D721Med (cell line): ENCODE measurements at places on chromosomes 6 and 20.

DNA sequence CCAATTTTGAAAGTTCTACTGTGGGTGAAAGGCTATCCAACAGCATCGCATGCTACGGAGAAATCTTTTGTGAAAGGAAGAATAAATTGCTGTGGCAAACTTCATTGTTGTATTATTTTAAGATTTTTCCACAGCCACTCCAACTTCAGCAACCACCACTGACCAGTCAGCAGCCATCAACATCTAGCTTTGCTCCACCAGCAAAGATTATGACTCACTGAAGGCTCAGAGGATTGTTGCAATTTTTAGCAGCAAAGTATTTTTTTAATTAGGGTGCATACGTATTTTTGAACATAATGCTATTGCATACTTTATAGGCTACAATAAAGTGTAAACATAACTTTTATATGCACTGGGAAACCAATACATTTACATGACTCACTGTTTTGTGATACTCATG is 493.5 kb downstream of the TFAP2A start:
- no peak for DNase-seq

DNA sequence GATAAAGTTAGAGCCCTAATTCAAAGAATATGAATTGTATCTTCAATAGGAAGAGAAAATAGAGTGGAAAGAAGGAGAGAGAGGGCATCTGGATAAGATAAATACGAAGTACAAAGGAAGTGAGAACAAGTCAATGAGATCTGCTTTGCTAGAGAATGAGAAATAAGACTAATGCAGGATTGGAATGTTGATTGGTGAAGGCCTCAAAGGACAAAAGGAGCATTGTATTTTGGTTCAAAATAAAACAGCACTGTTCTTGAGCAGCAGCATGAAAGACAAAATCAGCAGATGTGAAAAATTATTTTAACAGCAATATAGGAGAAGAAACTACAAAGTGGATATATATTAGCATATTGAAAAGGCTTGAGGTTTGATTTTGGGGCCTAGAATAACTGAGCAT is 5.1 kb upstream of the TMEM244 start:
- DNase-seq: no peak

- no peak for DNase-seq
Observed at GRCh38 chr6:135043846-135044245, 10.8 kb downstream of the HBS1L start.

DNA sequence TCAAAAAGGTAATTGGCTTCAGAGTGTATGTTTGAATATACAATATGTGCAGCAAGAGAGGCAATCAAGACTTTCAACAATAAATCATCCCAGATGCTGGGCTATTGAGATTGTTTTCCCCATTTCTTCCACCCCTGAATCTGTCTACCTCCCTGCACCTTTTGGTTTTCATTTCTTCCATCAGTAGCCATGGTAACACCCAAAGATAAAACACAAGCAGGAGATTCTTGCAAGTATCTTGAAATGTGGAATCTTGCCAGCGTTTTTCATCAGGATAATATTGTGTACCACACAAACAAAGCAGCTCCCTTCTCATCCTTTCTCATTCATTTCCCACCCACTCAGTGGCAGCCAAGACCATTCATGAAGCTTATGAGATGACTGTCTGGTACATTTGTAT is 73.0 kb upstream of the NRSN1 start:
- no peak for DNase-seq

- DNase-seq: no peak
Observed at GRCh38 chr6:90098001-90098531, 198.6 kb downstream of the BACH2 start.

GRCh38 chr6:76852776-76853175 is 610.5 kb downstream of the HTR1B start:
- no peak for DNase-seq

- no peak for DNase-seq
Observed at GRCh38 chr6:49607391-49607982, 29.2 kb downstream of the RHAG start.

DNA sequence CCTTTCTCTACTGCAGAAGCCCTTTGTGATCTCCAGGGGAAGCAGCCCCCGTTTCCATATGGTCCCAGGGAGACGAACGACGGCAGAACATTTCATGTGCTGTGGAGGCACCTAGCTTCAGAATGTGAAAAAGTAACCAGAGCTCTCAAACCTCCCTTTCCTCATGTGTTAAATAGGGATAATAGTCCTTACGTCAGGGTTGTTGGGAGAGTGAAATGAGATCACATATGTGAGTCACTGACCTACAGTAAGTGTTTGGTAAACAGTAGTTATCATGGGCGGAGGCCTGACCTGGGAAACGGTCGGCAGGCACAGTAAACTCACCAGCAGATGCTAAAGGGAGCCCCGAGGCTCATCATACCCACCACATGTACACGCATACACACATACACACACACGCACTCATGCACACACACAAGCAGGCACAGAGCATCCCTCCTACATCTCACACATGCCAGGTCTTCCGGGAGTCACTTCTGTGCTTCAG is 89.7 kb downstream of the LY86 start:
- DNase-seq: no peak

- no peak for DNase-seq
Observed at GRCh38 chr6:117555882-117556498, 46.3 kb downstream of the GOPC start.

GRCh38 chr20:11144114-11144950 is 470.5 kb upstream of the JAG1 start:
- no peak for DNase-seq

- DNase-seq: no peak
Observed at GRCh38 chr6:83226517-83226916, 33.4 kb downstream of the RWDD2A start.

DNA sequence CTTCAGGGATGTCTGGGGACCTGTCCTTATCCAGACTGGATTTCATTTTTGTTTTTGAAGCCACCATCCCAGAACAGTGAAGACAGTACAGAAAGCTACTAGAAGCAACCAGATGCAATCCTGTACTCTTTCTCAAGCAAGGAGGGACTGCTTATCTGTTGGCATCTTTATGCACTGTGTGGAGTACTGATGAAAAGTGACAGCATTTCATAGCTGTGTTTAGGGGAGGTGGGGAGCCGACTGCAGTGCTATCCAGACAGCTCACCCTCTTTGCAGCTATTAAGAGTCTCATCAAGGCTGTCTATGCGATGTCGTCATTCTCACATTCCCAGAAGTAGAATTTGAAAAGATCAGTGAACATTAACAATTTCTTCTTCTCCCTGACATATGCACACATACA is 5.5 kb downstream of the ZDHHC14 start:
- DNase-seq: no peak

- no peak for DNase-seq
Observed at GRCh38 chr6:138577151-138577915, 78.0 kb upstream of the NHSL1 start.

DNA sequence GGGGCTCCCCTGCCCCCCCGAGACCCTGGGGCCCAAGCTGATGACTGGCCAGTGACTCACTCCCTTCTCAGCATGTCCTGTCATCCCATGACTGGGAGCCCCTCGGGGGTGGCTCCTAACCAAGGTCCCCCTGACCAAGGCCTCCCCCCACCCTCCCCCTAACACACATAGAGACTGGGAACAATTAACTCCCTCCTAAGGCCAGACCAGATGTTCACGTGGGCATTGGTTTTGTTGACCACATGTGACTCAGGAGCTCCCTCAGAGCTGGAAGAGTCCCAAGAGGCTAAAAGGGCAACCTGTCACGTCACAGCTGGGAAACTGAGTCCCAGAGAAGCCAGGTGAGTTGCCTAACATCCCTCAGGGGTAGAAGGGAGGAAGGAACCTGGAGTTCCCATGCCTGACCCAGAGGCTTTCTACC is 10.6 kb upstream of the CCN5 start:
- no peak for DNase-seq

- DNase-seq: no peak
Observed at GRCh38 chr20:17681726-17682102, 328 bp downstream of the RRBP1 start.

DNA sequence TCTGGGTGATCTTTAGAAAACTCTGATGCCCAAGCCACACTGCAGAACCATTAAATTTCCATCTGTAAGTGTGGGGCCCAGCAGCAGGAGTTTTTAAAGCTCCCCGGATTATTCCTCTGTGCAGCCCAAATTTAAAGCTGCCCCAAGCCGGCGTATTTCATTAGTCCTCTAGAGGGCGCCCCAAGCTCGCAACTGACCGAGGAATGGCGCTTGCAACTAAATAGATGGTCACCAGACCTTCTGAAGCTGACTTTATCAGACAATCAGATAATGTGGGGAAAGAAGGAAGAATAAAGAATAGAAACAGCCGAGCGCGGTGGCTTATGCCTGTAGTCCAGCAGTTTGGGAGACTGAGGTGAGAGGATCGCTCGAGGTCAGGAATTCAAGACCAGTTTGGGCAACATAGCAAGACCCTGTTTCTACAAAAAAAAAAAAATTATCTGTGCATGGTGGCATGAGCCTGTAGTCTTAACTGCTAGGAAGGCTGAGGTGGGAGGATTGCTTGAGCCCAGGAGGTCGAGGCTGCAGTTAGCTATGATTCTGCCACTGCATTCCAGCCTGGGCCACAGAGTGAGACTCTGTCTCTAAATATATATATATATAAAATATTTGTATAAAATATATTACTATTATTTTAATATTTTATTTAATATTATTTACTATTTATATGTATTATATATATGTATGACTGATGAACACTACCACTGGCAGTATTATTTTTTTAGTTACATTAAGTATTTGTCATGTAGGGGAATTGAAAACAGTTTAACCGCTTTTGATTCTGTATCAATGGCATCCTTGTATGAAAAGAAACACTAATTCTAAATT is 56.0 kb downstream of the OTOR start:
- peak; percentile 15 for DNase-seq

GRCh38 chr6:166533205-166533824 is 53.2 kb downstream of the RAMACL start:
- DNase-seq: no peak

DNA sequence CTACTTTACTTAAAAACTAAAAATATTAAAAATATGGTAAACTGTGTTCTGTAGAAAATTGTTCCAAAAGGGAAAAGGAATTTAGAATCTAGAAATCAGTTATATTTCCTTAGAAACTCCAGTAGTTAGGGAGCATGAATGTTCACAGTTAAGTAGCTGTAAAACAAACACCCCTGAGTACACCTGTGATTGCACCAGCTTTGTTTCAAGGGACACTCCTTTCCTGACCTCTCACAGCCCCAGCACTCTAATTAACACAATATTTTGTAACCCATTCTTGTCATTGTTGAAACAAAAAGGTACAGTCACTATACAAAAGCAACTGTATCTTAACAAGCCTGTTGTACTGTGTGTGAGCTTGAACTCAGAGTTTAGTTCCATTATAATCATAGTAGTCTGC is 72.3 kb downstream of the NCOA7 start:
- no peak for DNase-seq

DNA sequence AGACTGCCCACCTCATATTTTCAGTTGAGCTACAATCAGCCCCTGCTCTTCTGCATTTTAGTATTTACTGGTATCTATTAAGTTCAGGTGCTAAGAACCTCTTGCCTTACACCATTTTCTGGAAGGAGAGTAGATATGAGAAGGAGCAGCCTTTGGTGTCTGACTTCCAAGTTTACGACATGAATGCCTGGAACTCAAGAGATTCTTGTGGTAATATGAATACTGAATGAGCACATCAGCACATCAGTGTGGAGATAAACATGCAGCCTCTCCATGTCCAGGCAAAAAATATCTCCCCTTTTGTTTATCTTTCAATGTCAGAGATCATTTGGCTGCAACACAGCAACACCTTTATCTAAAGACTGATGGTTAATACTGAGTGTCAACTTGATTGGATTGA is 65.8 kb upstream of the THEMIS start:
- no peak for DNase-seq

GRCh38 chr6:6841571-6841970 is 253.1 kb downstream of the LY86 start:
- DNase-seq: no peak

DNA sequence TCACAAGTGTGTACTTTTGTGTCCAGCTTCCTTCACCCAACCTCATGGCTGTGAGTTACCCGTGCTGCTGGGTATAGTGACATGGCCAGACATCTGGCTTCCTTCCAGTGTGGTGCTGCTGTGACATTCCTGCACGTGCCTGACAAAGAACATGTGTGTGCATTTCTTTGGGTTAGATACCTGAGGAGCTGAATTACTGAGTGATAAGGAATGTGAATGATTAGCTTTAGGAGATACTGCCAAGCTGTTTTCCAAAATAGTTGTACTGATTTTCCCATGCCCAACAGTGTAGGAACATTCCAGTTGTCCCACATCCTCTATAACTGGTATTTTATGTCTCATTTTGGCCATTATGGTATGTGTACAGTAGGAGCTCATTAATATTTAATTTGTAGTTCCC is 132.5 kb downstream of the PREX1 start:
- DNase-seq: no peak

DNA sequence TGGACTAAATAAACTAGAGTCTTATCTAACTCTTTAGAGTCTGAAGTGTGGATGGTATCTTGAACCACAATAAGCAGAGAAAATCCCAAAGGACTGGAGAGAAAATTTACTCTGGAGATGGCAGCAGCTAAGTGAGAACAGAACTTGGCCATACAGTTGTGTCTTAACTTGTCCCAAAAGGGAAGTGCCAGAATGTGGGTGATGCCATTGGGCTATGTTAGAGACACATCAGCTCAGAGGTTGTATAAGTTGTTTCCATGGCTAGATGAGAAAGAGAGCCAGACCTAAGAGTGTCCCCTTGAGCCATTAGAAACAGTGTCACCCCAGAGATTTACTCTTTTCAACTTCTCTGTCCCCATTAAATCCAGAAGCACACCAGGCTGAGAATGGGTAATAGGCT is 36.2 kb downstream of the FOXO3 start:
- no peak for DNase-seq

GRCh38 chr6:158388727-158389126 is 76.5 kb downstream of the TULP4 start:
- DNase-seq: no peak

DNA sequence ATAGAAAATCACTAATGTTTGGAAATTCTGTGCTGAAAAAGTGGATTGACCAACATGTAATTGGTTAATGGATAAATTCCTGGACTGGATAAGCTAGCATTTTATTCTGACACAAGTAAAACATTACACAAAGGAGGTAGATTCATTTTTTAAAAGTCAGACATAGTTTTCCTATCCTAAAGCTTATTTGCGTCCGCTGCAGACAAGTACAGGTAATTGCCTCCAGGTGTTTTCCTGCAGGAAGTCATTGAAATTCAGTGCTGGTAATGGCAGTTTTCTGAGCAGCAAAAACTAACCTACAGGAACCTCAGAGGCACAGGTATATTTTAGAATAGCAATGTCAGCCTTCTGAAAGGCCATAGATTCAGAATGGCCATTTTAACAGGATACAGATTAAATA is 20.0 kb upstream of the HIVEP1 start:
- no peak for DNase-seq

DNA sequence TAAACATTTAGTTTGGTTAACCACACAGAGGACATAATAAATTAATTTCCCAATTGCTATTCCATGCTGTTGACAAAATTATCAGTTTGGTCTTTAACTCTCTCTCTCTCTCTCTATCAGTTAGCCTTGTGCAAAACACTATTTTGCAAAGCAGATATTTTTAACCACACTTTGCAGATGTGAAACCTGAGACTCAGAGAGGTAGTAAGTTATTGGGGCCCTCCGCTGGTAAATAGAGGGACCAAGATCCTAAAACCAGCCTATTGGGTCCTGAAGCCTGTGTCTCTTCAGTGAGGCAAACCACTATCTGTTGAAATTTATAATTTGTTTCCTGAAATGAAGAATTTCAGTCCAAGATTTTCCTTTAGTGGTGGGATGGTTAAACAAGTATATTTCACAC is 231.0 kb downstream of the SOD2 start:
- no peak for DNase-seq
